Spinal cord (tissue), 10 donors: ENCODE measurements at places on chromosomes 7 and 10. TPM values are rescaled to one million over a fixed set of nuclear protein-coding genes. Genes with fewer than 3 reads are reported as not detected.

GRCh38 chr7:112546723-112547513, 66.1 kb downstream of the LSMEM1 start:
- no peak overlapping the region for H3K27ac ChIP-seq
- no peak overlapping the region for H3K4me3 ChIP-seq
- H3K36me3 ChIP-seq, result no peaks in the 10 kb centered on the region

DNA sequence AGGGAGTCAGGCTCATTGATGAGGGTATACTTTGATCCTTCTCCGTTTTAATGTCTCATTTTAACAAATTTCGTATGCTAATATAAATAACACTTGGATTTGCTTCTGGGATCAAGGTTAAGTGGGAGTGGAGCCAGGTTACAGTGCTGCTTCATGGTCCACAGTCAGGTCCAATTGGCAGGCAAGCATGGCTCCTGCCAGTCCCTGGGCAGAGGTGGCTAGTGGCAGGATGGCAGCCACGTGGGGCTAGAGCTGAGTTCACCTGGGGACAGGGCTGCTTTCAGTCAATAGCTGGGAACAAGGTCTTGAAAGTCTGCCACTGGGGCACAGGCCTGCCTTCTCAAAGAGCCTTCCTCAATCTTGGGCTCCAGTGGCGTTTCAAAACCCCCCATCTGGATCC, 16.0 kb upstream of the VWA2 start:
- DNase-seq, result no peak
- H3K4me3 ChIP-seq, result no peak overlapping the region
- H3K27me3 ChIP-seq, result no peaks in the 10 kb centered on the region
- no peak overlapping the region for H3K27ac ChIP-seq
- no peaks in the 10 kb centered on the region for H3K4me1 ChIP-seq
- H3K36me3 ChIP-seq, result no peaks in the 10 kb centered on the region

The CTBP2 gene
- 44.2 TPM for total RNA-seq

DNA sequence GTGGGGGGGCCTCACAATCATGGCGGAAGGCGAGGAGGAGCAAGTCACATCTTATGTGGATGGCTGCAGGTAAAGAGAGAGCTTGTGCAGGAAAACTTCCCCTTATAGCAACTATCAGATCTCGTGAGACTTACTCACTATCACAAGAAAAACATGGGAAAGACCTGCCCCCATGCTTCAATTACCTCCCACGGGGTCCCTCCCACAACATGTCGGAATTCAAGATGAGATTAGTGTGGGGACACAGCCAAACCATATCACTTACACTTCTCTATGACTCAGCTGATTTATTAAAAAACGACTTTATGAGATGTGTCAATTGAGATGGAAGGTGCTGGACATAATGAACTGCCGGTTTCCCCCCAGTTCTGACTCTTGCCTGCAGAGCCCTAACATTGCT, 23.8 kb upstream of the CHN2 start:
- no peaks in the 10 kb centered on the region for H3K4me1 ChIP-seq
- H3K27me3 ChIP-seq, result no peaks in the 10 kb centered on the region
- no peaks in the 10 kb centered on the region for H3K36me3 ChIP-seq
- H3K27ac ChIP-seq, result no peak overlapping the region

- H3K36me3 ChIP-seq, result no peaks in the 10 kb centered on the region
- no peak overlapping the region for H3K4me3 ChIP-seq
- peaks cover 9% of the 10 kb centered on the region for H3K4me1 ChIP-seq
- no peak overlapping the region for H3K27ac ChIP-seq
These were observed 38.2 kb downstream of the HTR5A start for GRCh38 chr7:155108144-155108901.

DNA sequence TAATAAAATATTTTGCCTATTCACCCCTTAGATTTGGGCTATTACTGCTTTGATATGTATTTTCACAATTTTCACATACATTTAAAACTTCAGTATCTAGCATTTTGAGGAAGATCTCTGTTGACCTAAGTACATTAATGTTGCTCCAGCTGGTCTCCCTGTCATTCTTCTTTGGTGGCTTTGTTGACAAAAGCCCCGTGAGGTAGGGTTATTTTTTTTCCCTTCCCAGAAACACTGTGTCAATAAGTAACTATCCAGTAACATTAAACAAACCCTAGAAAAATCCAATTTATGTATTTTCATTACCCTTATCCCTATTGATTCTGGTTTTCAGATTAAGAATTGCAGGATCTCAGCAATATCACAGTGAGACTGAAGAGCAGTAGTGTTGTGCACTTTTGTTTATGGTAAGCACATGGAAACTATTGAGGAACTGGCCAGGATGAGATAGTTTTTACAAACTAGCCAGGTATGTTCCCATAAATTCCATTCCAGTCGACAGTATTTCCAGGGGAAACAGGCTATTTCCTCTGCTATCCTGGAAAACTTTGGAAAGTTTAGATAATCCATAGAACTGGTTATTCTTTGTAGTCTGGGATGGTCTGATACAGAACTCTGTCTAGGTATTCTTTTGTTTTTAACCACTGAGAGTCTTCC, 198.2 kb downstream of the PON1 start:
- peak; percentile 34 for DNase-seq
- H3K36me3 ChIP-seq, result no peaks in the 10 kb centered on the region
- no peaks in the 10 kb centered on the region for H3K4me1 ChIP-seq
- H3K27ac ChIP-seq, result no peak overlapping the region
- no peaks in the 10 kb centered on the region for H3K27me3 ChIP-seq

The SPDYE5 gene
- 0.11 TPM for total RNA-seq
